ENCODE measurements at places on chromosomes 3 and 15.

DNA sequence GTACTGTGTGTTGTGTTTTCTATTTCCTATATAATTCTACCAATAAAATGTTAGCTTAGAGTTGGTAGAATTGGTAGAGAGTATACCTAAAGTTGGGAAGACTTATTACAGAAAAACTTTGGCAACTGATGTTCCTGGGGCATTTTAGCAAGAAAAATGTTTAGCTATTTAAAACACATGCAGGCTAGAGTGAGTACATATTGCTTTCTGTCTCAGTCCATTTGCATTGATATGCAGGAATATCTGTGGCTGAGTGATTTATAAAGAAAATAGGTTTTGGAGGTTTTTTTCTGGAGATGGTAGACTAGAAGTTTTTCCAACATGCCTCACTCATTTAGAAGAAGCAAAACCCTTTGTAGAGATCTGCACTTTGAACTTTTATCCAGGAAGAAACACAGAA, 30.4 kb upstream of the OR5K1 start:
- no peak for DNase-seq

GRCh38 chr3:35521196-35521595, 118.1 kb upstream of the ARPP21 start:
- no peak for DNase-seq

DNA sequence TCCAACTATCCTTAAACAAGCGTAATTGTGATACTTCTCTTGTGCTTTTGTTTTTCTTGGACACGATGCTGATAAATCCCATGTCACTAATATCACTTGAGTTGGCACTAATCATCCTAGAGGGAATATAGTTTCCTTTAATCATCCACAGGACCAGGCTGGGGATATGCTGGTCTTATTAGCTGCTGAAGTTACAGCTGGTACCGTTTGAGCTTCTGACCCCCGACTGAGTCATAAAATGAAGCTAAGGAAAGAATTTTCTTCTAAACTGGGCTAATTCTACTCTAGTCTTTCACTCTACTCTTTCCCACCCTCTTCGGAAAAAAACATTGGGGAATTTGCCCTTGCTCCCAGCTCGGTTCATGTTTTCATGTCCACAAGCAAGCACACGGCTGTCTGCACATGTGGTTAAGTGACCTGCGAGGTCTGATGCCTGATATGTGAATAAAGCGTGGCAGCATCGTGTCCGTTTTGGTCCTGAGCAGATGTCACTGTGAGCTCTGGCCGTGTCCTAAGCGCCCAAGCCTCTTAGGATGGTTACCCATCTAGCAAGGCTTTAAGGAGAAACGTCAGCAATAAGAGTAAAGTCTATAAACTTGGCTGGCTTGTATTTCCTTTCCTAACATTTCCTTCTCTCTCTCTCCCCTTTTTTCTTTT, 223.7 kb downstream of the ITPR1 start:
- no peak for DNase-seq

DNA sequence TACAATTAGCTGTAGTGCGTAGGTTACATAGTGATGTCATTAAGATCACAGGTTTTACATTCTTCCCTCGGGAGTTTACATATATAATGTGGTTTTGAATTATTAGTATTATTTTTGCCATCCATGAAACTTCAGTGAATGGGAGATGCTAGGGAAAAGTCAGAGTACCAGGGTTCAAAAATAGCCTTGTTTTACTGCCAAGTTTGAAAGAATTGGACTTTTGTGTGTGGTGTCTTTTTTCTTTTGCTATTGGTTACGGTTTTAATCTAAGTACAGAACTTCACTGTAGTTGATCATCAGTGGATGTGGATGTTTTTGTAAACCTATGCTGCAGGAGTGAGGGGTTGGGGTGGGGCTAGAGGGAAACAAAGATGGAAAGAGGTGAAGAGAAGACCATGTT, 20.7 kb downstream of the SLC25A26 start:
- no peak for DNase-seq

- no peak for DNase-seq
These were observed 4.1 kb downstream of the CISH start for GRCh38 chr3:50607271-50608091.

All from ascending aorta (tissue), 2 donors.